GM12865 (cell line): ENCODE measurements at places on chromosomes 4 and X.
A peak's percentile ranks its signal among the peaks of the same experiment; 100 is the strongest.

- no peak for DNase-seq
Measured at GRCh38 chr4:166293556-166293955, 420.5 kb downstream of the TLL1 start.

GRCh38 chr4:112633477-112634235 is 3.1 kb downstream of the ZGRF1 start:
- peak; percentile 40 for DNase-seq

DNA sequence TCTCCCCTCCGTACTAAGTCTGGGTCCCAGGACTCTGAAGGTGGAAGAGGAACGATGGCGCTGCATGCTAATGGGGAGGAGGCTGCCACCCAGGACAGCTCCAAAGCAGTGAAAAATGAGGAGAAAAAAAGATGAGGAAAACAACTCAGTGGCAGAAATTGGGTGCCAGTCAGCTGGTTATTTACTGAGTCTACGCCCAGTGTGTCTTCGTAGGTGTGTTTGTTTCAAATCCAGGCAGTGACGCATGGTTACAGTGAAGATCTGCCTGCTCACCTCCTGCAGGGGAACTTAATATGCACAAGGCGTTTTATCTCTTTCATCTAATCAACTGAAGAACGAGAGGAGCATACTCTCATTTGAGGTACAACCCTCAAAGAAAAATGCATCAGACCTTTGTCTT is 70.9 kb upstream of the FBXW7 start:
- DNase-seq = no peak

DNA sequence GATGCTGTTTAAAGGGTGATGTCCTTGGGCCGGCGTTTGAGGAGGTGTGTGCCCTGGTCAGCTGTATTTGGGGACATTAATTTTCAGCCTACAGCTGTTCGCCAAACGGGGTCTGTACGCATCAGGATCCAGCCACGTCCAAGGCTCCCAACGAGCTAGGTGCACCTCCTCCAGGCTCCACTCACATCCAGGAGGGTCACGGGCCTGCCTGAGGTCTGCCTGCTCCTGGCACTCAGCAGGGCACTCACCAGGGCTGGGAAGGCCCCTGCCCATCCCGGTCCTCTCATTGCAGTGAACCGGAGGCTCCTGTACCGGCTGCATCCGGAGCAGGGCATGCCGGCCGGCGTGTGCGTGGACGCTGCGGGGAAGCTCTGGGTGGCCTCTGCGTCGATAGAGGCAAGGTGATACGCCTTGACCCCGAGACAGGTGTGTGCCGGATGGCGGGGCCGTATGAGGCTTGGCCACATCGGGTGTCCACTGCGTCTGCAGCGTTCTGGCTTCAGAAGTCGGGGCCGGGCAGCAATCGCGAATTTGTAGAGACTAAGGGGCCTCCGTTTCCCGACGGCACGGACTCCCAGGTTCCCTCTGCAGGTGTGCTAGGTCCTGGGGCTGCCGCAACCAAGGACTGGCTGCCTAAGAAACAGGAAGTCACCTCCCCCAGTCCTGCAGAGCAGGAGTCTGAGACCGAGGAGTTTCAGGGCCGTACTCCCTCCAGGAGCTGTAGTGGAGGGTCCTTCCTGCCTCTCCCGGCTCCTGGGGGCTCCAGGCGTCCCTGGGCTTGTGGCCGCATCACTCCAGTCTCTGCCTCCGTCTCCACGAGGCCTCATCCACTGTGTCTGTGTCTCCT is 27.5 kb upstream of the PLCXD1 start:
- no peak for DNase-seq
